ENCODE measurements at places on chromosomes 6 and 20. TPM values are rescaled to one million over a fixed set of nuclear protein-coding genes. Genes with fewer than 3 reads are reported as not detected.

GRCh38 chr20:9926007-9926406 is 87.1 kb upstream of the PAK5 start:
- no peak for DNase-seq

DNA sequence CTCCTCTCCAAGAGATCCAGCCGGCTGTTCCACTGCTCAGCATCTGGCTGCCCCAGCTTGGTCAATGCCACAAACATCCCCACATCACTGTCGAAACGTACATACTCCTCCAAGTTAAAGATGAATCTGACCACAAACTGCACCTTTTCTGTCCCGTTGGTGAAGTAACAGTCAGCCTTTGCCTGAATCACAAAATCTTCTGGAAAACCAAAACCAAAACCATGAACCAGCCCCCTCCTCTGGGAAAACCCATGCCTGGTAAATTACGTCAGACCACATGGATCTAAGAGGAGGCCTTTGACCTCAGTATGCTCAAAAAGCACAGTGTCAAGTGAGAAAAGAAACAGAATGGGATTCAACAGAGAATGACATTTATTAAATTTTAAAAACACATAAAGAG is 1.7 kb downstream of the HLA-DOB start:
- DNase-seq = no peak

- DNase-seq = no peak
Measured at GRCh38 chr6:53605543-53606235, 59.9 kb downstream of the KLHL31 start.

- DNase-seq = no peak
Measured at GRCh38 chr6:69835414-69836179, 30.8 kb upstream of the COL19A1 start.

HDDC2 gene
- 65.0 TPM for total RNA-seq

DNA sequence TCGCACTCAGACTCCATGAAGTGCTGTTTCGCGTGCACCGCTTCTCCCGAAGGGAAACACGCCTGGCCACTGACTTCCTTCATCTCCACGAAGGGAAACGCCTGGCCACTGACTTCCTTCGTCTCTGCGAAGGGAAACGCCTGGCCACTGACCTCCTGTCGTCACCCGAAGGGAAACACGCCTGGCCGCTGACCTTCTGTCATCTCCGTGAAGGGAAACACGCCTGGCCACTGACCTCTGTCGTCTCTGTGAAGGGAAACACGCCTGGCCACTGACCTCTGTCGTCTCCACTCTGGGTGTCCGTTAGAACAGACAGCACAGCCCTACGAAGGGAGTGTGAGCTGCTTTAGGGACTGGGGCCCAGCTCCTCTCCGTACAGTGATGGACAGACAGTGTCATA is 17.1 kb upstream of the ADRM1 start:
- DNase-seq = peak; percentile 43
